ENCODE measurements at places on chromosomes 1 and 21.
A peak's percentile ranks its signal among the peaks of the same experiment; 100 is the strongest.

GRCh38 chr1:165793951-165794350, 25.3 kb upstream of the TMCO1 start:
- no peak for DNase-seq

GRCh38 chr1:212950243-212951125, at the start of gene VASH2:
VASH2 (plus strand) TSS chr1:212950541; CDS start chr1:212951543, 1,002 bp downstream.
- peak; percentile 70 for DNase-seq

- no peak for DNase-seq
Measured at GRCh38 chr1:186456729-186457255, 4.1 kb downstream of the PDC start.

GRCh38 chr1:21511579-21512522, 2.6 kb downstream of the ALPL start:
- no peak for DNase-seq

GRCh38 chr21:26093122-26093521, 77.4 kb downstream of the APP start:
- no peak for DNase-seq

DNA sequence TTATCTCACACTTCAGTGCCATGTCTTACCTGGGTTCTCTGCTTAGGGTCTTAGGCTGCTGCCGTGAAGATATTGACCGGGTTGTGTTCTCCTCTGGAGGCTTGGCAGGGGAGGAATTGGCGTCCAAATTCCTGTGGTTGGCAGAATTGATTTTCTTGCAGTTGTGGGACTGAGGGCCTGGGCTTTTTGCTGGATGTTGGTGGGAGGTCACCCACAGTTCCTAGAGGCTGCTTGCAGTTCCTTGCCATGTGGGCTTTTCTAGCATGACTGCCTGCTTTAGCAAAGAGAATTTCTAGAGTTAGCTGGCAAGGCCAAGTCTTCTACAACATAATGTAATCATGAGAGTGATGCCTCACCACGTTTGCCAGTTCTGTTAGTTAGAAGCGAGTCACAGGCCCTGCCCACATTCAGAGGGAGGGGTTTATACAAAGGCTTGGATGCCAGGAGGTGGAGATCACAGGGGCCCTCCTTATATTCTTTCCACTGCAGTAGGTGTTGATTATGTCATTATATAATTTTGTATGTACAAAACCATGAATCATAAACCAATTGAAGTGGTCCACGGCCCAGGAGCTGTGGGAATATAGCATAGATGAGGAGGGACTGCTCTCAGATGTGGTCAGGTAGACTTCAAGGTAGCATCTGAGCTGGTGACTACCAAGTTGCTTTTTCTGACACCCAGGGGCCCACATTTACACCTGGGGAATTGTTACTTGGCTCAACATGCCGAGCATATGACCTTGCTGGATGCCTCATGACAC, 6.6 kb downstream of the UBL4B start:
- no peak for DNase-seq

Data from left renal cortex interstitium (tissue), 4 donors.